CD8-positive, alpha-beta T cell (primary cell): ENCODE measurements at places on chromosomes 5 and 9. TPM values are rescaled to one million over a fixed set of nuclear protein-coding genes. Genes with fewer than 3 reads are reported as not detected.

GRCh38 chr5:118561971-118562370 is 426.4 kb downstream of the DTWD2 start:
- DNase-seq: no peak

DNA sequence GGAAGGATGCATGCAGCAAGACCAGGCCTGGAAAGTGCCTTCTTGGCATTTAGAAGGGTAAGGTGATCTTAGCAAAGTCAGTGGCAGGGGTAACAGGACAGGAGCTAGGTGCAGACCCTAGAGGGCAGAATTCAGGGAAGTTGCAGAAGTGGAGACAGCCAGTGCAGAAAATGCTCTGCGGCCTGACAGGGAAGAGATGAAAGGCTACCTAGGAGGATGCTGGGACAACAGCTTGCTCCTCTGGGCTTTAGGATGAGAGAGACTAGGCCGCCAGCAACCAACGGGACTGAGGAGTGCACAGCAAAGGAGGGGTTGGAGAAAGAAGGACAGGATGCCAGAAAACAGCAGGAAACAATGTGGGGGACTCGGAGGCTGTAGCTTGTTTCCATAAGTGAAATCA is 219.9 kb downstream of the FSTL4 start:
- no peak for DNase-seq

- DNase-seq: no peak
Measured at GRCh38 chr9:95457769-95458168, 59.0 kb downstream of the PTCH1 start.

- no peak for DNase-seq
Measured at GRCh38 chr5:133149345-133149744, 97.5 kb downstream of the HSPA4 start.

DNA sequence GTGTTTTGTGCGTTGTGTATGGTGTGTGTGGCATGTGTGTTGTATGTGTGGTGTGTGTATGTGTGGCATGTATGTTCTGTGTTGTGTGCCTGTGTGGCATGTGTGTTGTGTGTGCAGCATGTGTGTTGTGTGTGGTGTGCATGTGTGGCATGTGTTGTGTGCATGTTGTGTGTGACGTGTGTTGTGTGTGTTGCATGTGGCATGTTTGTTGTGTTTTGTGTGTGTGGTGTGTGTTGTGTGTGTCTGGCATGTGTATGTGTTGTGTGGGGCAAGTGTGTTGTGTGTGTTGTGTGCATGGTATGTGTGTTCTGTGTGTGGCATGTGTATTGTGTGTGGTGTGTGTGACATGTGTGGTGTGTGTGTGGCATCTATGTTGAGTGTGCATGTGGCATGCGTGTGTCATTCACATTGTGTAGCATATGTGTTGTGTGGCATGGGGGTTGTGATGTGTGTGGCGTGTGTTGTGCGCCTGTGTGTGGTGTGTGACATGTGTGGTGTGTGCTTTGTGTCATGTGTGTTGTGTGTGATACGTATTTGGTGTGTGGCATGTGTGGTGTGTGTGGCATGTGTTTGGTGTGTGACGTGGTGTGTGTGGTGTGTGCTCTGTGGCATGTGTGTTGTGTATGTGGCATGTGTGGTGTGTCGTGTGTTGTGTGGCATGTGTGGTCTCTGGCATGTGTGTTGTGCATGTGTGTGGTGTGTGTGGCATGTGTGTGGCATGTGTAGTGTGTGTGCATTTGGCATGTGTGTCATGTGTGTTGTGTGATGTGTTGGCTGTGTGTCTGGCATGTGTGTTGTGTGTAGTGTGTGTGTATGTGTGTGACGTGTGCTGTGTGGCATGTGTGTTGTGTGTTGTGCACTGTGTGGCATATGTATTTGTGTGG is 46.6 kb upstream of the IRX4 start:
- no peak for DNase-seq

GRCh38 chr5:17340819-17341218 is 123.4 kb downstream of the BASP1 start:
- DNase-seq: no peak

GRCh38 chr5:14816999-14817761 is 54.4 kb downstream of the ANKH start:
- no peak for DNase-seq

- no peak for DNase-seq
Measured at GRCh38 chr5:14767735-14768507, 103.4 kb downstream of the OTULIN start.

- DNase-seq: no peak
Measured at GRCh38 chr5:146595088-146595487, 79.1 kb upstream of the GPR151 start.

DNA sequence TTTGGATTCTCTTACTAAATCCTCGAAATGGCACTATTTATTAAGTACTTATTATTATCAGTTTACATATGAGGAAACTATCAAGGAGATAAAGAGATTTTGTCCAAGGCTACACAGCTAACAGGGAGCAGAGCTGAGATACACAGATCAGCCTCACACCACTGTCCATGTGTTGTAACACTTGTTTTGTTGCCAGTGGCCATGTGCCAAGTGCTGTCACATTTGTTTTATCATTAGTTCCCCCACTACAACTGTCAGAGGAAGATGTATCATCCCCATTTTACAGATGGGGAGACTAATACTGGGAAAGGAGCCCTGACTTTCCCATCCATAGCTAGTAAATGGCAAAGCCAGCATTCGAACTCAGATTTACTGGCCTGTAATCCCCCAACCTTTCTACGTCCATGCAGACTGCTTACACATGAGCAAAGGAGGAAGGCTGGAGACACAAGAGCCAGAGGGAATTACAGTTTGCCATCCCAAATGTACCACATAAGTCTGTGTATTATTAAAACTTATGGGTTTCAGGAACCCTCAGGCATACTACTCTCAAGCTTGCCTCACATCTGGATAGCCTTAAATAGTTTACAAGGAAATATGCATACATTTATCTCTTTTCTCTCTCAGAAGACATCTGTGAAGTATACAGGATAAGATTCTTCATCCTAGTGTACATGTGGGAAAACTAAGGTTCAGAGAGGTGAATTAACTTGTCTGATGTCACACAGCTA is 25.1 kb downstream of the PAPPA start:
- no peak for DNase-seq

DNA sequence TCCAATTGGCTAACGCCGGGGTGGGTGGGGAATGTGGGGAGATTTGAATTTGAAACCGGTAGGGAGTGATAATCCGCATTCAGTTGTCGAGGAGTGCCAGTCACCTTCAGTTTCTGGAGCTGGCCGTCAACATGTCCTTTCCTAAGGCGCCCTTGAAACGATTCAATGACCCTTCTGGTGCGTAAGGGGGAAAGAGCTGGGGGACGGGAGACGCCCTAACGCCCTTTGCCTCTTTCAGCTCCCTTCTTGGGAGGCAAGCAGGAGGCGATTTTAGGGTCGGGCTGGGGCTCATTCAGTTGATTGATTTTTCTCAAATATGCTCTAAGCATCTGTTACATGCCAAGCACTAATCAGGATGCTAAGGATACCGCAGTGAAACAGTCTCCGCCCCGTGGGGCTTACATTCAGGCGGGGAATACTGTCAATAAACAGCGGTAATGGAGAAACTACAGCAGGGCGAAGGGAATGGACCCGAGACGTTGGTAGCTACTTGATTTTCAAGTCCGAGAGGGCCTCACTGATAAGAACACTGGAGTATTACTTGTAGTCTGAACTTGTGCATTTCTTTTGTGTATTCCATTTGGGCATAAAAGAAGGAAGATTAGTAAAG is at the start of gene HMMR:
Gene HMMR (plus strand): TSS at position 71 of the 610 bp plus-strand sequence. CDS start 61 bp downstream, at position 132.
- DNase-seq: no peak

- no peak for DNase-seq
Measured at GRCh38 chr5:6652025-6652424, 18.8 kb downstream of the SRD5A1 start.

DNA sequence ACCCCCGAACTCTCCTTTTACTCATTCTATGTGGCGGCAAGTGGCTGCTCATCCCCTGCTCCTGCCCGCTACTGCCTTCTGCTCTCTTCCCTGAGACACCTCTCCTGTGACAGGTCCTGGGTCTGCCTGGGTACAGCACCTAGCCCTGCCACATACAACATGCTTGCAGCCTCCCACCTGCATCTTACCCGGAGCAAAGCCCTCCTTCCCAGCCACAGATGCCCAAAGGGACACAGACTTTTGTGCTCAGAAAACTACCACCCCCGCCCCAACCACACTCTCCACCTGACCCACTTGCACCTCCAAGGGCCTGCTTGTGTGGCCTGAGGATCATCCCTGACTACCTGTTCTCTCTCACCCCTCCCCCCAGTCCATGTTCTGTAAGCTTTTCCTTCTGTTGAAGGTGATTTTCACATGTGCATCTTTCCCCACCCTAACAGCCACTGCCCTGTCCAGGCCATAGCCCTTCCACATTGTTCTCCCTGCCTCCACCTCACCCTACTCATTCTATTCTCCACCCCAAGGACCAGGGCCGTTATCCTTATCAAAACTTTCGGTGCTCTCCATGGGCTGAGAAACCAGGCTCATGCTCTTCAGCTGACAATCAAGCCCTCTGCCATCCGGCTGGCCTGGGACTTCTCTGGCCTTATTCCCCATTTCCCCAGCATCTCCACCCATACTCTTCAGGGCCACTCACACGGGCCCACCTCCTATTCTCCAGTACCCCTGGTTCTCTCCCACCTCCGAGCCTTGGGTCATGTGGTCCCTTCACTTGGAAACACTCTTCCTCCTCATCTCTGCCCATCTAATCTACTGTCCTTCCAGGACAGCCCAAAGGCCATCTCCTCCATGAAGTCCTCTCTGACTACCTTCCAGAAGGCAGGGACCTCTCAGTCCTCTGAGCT is 46.4 kb upstream of the ALDH1B1 start:
- DNase-seq: no peak

GRCh38 chr9:126700296-126700695 is 86.6 kb downstream of the LMX1B start:
- DNase-seq: no peak

DNA sequence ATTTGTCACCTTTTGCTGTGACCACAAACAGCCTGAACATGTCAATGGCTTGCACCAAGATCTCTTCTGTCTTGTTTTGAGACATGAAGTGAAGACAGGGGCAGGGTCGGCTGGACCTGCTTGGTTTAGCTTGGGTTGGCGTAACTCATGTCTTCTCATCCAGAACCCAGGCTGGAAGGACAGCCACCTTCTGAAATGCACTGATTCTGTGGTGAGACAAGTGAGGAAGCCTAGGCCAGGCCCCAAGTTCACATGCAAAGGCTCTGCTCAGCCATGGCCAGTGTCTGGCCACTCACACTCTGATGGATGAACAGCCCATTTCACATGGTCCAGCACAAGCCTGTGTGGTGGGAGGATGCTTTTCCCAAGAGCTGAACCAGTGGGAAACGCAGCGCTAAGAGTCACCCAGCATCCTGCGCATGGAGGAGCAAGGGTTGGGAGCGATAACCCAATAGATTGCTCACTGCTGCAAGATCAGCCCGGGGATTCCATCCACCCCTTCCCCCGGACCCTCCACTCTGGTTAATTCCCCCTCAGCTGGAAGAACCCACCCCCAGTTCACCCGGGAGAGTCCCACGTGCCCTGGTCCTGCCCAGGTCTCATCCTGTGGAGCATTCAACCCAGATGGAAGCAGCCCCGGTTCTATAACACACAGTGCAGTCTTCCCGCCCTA is 16.2 kb upstream of the MED10 start:
- DNase-seq: no peak

- no peak for DNase-seq
Measured at GRCh38 chr9:24007185-24007584, 181.1 kb upstream of the ELAVL2 start.

- DNase-seq: no peak
Measured at GRCh38 chr9:85508616-85509015, 233.1 kb downstream of the AGTPBP1 start.

Gene TMEM252
- not detected for total RNA-seq

Gene SLC6A7
- total RNA-seq: not detected

Gene CCL27
- not detected for total RNA-seq

Gene PPP1R26
- 0.35 TPM for total RNA-seq

Gene ANKRD18A
- 0.90 TPM for total RNA-seq

Gene HMCN2
- not detected for total RNA-seq

Gene OLFM1
- total RNA-seq: not detected

Gene KCNIP1
- total RNA-seq: not detected

Gene UGT3A2
- not detected for total RNA-seq
